ENCODE measurements at places on chromosomes 5 and 9.

DNA sequence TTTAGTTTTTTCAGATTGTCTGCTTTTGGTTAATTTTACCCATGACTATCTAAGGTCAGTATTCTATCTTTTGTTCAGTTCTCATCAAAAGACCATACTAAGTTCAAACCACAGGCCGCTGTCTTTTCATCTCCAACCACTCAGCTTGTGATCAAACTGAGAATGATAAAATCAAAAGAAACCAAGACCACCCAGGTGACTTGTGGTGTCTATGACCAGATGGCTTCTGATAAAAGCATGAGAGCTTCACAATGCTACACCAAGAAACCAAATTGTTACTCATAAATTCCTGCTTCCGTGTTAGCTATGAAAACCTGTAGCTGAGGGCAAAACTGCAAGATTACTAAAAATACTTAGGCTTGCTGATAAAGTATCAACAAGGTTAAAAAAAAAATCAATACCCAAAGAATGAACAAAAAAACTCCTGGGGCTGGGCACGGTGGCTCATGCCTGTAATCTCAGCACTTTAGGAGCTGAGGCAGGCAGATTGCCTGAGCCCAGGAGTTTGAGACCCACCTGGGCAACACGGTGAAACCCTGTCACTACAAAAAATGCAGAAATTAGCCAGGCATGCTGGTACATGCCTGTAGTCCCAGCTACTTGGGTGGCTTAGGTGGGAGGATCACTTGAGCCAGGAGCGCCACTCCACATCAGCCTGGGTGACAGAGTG lies 25.8 kb upstream of the GPX8 start:
- no peak for DNase-seq

- no peak for DNase-seq
Measured at GRCh38 chr5:35183556-35183955, 46.7 kb downstream of the PRLR start.

DNA sequence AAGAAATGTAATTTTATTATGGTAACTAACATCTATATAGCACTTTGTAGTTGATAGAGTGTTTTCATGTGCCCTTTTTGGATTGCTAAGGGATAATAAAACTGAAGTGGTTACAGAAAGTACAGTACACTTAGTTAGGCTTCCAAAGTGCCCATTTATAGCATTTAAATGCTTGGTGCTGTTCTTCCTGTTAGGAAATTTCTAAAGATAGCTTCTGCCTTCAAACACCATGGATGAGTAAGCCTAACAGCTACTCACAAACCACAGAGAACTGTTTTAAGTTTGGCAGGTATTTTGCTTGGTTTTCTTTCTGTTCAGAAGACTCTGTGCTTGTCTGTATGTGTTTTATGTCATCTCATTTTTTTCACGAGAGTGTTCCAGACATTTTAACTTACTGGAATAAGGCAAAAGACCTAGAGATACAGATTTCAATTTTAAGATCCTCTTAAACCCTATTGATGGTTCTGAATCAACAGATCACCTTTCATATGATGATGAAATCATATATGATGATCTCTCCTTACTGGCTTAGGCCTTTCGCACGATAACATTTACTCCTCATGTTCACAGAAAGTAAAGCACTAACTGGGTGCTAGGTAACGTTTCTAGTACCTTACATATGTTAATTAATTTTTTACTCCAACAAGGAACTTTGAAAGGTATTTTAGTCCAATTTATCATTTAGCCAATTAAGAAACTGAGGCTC lies 4.4 kb downstream of the RIMOC1 start:
- DNase-seq = no peak

DNA sequence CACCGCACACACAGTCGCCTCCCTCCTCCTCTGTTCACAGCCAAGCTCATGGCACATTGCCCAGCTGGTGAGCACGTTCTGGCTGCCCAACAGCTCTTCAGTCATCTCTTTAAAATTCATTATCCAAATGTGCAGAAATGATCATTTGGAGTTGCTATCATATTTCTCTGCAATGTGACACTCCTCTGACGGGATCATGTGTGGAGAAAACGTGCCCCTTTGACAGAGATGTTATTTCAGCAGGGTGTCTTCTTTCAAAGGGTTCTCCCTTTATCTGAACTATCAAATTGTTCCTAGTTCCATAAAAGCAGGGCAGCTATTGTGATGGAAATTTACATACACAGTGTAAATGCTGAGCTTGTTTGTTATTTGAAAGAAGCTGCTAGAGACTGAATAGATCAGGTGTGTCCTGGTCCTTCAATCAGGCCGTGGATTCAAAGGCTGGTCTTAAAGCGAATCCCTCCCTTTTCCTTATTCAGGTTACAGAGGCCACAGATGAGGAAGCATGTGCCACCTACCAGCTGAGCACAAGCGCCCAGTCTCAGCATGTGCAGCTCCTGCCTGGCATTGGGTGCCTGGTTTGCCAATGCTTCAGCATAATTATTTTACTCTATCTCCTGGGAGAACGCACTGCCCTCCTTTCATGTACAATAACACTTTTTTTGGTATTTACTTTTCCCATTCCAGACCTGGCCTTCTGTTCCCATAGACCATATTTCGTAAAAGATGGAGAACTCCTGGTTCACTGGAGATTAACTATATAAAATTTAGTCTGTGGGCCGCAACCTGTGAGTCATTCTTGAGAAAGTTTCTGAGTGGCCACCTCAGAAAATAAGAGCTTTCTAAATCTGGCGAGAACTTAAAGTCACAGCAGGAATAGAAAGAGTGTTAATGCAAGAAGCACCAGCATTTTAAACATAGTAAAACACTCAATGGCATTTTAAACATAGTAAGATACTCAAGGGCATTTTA lies 433.7 kb downstream of the ENC1 start:
- no peak for DNase-seq

DNA sequence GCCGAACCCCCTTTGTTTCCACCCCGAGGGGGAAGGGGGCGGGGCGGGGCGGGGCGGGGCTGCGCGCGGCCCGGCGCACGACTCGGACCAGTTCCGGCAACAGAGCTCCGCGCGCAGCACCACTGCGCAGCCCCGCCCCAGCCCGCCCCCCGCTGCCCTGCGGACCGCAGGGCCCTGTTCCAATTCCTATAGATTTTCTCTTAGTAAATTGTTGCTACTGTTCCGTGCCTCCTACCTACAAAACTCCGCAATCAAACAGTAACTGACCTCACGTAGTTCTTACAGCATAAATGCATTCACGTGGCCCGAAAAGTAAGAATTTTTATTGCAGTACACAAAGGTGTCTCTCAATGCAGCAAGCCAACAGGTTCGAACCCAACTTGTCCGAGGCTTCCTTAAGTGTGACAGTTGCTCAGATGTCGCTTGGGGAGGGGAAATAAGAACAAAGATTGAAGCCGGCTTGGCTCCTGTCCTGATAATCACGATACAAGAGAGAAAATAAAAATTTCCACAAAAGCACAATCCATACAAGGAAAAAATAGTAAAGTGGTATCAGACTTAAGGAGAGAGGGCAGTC lies 1.2 kb upstream of the RNF38 start:
- no peak for DNase-seq

DNA sequence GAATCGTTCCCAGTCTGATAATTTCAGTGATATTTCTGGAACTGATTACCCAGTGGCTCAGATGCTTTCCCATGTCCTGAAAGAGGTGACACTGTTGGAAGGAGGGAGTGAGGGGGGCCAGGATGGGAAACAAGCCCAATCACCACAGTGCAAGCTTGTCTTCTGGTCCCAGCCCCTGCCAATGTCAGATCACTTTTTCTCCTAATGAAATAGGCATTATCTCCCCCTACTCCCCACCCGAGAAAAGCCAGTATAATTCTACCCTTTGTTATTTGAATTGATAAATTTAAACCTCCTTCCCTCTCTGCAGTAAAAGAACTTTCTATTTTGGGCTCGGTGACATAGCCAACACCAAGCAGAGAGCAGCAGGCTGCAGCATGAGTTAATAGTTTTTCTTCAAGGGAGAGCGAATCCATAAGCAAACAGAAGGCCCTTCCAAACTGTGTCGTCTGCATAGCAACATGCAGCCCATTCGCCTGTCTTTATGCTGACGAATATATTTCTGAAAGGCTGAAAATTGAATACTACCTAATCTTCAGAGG lies 14.6 kb upstream of the PPP2CA start:
- DNase-seq = no peak

GRCh38 chr5:159817262-159818029 lies 98.8 kb upstream of the ADRA1B start:
- no peak for DNase-seq

Measured in ascending aorta (tissue), 2 donors.